ENCODE measurements at places on chromosomes 1 and 21.

GRCh38 chr1:239816081-239816782, 275.5 kb upstream of the FMN2 start:
- no peak for DNase-seq

GRCh38 chr1:17125756-17126237, 6.5 kb upstream of the PADI2 start:
- peak; percentile 77 for DNase-seq

- DNase-seq = no peak
Observed at GRCh38 chr1:30957560-30958222, 49.1 kb upstream of the SDC3 start.

- no peak for DNase-seq
Observed at GRCh38 chr1:156119503-156120209, 5.1 kb downstream of the LMNA start.

DNA sequence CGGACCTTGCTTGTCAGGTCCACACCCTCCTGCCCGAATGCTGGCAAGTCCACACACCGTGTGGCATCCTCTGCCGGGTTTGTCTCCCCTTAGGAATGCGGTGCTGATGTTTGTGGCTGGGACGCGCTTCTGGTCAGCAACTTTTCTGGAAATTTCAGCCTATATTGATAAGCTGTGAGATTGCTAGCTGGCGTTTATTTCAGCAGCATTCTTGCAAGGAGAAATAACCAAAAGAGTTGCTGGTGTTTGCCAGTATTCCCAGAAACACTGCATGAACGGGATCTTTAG, 601 bp downstream of the CEPT1 start:
- no peak for DNase-seq

- no peak for DNase-seq
Observed at GRCh38 chr1:33361532-33362235, 40.8 kb upstream of the A3GALT2 start.

DNA sequence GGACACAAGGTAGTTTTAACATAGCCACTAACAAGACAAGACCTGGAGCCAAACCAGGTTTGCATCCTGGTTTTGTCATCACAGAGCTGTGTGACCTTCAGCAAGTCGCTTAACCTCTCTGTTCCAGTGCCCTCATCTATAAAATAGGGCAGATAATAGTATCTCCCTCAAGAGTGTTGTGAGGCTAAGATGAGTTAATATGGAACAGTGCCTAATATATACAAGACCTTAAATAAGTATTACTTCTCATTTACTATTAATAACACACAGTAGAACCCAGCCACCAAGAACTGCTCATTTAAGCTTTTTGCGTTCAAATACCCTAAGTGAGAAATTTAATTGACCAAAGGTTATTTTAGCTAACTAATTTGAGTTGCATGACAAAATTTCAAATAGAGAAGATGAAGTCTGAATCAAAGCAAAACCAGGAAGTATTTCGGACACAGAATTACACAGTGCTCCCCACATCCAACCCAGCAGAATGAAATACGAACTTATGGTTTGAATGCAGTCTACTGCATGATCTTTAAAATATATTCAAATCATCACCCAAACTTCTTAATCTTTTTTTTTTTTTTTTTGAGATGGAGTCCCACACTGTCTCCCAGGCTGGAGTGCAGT, 123.9 kb upstream of the KRTAP19-8 start:
- DNase-seq = no peak

DNA sequence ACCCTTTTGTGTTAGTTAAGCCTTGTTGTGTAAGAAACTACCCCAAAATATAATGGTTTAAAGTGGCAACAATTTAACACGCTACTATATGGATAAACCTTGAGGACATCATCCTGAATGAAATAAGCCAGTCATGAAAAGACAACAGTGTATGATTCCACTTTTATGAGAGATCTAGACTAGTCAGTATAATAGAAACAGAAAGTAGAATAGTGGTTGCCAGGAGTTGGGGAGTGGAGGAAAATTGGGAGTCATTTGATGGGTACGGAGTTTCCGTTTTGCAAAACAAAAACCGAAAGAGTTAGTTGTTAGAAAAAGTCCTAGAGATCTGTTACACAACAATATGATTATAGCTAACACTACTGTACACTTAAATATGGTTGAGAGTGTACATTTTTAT, 16.0 kb upstream of the CHIA start:
- no peak for DNase-seq

GRCh38 chr1:210817385-210818275, 316.3 kb downstream of the KCNH1 start:
- DNase-seq = no peak

DNA sequence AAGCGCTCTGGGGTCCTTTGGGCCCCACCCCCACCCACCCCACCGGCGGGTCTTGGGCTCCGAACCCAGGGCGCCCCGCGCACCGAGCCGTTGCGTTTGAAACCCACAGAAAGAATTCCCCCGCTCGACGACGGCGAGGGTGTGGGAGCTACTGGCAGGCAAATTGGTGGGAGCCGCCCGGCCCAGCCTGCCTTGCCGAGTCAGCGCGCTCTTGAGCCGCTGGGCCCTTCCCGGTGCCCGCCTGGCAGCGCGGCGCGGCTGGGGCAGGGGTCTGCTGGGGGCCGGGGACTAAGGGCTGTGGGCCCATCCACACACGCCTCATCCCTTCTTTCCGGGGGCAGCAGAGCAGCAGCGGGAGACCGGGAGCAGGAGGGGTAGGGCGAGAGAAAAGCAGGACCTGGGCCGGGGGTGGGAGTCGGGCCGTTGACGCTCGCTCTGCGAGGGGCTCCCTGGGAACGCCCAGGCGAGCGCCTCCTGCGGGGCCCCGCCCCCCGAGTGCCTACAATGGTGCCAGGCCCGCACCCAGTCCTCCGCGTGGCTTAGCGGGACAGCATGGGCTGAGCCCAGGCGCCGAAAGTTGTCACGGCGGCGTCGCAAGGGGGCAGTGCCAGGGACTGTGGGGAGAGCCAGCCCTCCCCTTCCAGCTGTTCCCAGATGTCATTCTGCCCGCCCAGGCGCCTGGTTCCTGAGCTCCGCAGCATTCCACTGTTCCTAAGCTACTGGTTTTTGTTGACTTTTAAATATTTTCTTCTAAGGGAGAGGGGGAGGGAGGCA, at the start of gene C1orf94:
Gene C1orf94, plus strand, starts transcription at position 78 of the 774 bp plus-strand sequence. CDS start 883 bp downstream, outside the sequence.
- DNase-seq = no peak

- no peak for DNase-seq
Observed at GRCh38 chr1:207396168-207396746, 57.9 kb upstream of the CR2 start.

GRCh38 chr21:42568866-42569731, 55.4 kb downstream of the SLC37A1 start:
- no peak for DNase-seq

GRCh38 chr1:179550746-179551682, 24.7 kb downstream of the NPHS2 start:
- no peak for DNase-seq

DNA sequence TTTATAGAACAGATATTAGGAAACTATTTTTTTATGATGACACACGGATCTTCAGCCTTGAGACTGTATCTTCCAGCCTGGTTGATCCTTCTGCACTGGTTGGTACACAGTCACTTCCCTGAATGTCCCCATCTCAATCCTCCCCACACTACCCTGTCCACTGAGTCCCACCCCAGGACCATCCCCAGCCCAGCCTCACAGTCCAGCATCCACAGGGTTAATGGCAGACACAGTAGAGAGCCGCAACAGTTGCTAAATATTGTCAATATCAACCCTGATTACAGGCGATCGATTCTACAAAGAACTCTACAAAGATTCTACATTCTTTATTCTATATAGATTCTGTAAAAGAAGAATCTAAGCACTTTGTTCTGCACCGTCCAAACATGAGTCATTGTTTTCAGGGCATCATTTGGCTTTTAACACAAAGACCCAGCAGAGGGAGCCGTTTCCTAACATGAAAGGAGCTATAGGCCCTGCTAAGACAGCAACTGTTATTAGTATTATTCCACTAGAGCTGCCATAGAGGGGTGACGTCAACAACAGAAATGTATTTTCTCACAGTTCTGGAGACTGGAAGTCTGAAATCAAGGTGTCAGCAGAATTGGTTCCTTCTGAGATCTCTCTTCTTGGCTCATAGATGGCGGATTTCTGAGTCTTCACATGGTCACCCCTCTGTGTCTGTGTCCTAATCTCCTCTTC, 30.1 kb upstream of the IFNAR2 start:
- peak; percentile 62 for DNase-seq

GRCh38 chr1:32486463-32487113, 21.7 kb downstream of the ZBTB8B start:
- no peak for DNase-seq

GRCh38 chr1:76294482-76295194, 220.1 kb downstream of the ST6GALNAC3 start:
- DNase-seq = no peak

- DNase-seq = no peak
Observed at GRCh38 chr1:205930799-205931281, 12.4 kb downstream of the SLC26A9 start.

- no peak for DNase-seq
Observed at GRCh38 chr21:41768437-41769042, 1.7 kb upstream of the RIPK4 start.

DNA sequence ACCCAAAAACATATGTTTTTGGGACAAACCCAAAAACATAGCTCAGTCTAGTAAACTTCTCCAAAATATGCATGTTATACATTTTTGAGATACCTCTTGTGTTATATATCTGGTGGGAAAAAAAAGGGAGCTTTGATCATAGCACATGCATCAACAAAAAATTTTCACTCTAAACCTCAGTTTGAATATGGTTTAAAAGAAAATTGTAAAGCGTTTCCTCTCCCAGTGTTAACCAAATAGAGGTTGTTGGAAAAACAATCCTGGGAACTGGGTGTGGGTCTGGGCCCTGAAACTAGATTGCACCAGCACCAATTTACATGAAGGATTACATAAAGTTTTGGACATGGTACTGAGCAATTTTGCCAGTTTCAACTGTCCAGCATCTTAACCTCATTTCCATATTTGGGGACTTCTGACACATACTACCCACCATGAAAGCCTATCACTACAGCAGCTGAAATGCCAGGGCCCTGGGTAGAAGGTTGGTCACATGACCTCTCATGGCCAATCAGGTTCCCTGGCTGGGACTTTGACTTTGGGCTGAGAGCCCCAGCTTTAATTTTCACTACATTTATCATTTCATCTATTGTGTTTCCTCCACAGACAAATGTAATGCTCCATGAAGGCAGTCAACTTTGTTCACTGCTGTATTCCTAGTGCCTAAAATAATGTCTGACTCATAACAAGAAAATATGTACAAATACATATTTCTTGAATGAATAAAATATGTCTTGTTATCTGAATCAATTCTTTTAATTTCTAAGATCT, 150.7 kb downstream of the SETD4 start:
- no peak for DNase-seq

DNA sequence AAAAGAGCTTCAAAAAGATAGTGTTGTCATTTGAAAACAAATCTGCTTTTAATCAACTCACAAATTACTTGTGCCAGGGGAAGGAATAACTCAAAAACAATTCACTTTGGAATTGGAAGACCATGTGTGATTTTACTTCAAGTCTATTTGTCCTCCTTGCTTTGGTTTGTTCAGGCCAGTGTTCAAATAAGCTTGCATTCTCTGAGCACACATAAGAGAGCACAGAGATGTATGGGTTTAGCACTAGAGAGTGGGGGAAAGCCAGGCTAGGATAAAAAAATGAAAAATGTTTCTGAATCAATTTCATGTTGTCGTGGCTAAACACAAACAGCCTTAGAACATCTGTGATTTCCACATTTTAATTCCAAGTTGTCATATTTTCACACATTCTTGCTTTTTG, 325.7 kb upstream of the LYPLAL1 start:
- DNase-seq = no peak

GRCh38 chr1:82628887-82629286, 828.2 kb downstream of the ADGRL2 start:
- no peak for DNase-seq

DNA sequence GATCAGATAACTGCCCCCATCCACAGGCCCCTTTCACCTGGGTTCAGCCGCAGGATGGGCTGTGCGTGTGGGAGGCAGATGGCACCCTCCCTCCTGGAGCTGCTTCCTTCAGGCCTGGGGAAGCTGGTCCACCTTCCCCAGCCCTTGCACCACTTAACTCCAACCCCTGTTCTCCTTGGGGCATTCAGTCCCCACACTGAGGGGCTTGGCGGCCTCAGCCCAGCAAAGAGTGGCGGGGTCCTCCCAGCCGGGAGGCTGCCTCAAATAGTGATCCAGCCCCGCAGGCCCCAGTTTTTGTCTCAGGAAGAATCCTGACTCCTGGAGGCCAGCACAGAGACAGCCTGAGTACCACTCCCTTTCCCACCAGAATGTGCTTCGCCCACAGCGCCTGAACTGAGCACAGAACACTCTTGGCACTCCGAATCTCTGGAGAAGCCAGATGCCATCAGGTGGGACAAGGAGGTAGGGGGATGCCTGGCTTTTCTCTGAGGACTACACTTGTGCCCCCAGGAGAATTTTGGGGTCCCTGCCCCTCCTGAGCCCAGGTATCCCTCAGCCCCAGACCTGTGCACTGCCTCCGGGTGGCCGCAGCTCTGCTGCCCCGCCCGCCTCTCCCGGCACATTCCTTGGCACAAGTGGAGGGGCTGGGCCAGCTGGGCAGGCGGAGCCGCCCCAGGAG, 936 bp downstream of the PAQR6 start:
- DNase-seq = no peak

- DNase-seq = no peak
Observed at GRCh38 chr1:172206256-172206655, 214.2 kb upstream of the C1orf105 start.

DNA sequence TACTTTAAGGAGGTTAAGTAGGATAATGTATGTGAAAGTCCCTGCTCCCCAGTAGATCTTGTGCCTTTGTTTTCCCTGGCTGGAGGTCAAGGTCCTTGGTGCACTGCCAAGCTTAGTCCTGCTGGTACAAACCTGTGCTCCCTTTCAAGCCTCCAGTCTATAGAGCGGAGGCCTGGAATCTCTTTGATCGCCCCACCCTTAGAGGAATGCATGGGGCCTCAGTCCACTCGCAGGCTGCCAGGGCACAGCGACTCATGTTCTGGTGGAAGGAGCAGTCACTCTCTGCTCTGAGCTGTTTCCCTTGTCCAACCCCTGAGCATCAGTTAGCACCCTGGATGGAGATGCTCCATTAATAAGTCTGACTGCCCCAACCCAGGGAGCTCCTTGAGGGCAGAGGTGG, 121.8 kb downstream of the HMGB4 start:
- no peak for DNase-seq

DNA sequence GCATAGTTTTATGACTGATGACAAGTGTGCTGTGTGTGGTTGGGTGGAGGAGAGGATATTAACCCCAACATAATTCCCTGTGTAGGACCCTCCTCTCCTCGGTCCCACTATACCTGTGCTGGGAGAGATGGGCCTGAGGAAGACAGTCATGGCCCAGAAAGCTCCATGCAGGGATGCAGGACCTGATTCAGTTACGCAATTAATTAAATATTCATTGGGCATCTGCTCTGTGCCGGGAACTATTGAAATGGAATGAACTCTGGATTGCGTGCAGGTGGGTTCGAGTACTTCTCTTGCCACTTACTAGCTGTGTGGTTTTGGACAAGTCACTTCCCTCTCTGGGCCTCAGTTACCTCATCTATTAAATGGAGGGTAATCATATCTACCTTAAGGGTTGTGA, 74.6 kb downstream of the CD247 start:
- DNase-seq = no peak

GRCh38 chr1:5796028-5796427, 196.2 kb downstream of the NPHP4 start:
- no peak for DNase-seq

All from stimulated activated CD4-positive, alpha-beta T cell treated with anti-CD3 and anti-CD28 coated beads, Interleukin-1b, Interleukin-23, amount 100 ng/mL, for 24 hours (primary cell).